ENCODE measurements at places on chromosomes 12 and 14.

DNA sequence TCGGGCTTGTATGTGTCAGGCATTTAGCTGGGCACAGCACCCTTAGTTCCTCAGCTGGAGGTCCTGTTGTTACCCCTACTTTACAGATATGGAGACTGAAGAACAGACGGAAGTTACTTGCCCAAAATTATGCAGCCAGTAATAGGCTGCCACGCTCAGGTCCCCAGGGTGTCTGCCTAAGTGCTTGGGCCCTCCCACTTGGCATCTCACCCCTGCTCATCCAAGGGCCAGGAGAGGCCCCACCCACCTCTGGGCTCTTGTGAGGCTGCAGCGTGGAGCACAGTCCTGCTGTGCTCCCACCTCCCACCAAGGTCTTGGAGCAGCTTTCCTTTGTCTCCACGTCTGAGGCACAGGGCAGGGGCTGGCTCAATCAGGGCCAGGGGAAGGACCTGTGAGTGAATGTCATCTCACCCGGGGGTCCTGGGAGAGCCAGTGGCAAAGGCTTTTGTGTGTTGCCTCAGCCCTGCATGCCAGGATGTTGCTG, 64.6 kb downstream of the BEGAIN start:
- DNase-seq, result no peak

GRCh38 chr12:2335916-2336315, 283.1 kb downstream of the CACNA1C start:
- no peak for DNase-seq

DNA sequence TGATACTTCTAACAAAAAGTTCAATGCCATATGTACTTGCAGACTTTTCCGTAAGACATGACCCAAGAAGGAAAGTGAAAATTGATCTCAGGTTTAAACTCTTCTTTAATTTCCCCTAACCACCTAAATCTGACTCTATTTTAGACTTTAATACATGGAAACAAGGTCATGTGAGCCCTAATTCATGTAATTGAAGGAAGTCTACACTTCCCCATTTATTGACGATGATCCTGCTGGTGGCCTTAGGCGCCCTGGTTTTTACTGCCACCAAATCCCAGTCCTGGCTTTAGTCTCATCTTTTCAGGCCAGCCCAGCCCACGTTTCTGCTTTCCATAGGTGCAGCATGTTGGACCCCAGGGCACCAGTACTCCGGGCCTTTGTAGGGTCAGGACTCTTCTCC, 157.9 kb downstream of the PELI2 start:
- no peak for DNase-seq

- no peak for DNase-seq
Observed at GRCh38 chr12:76340680-76341435, 7.4 kb downstream of the BBS10 start.

- no peak for DNase-seq
Observed at GRCh38 chr14:95489214-95490137, 27.0 kb downstream of the SYNE3 start.

GRCh38 chr12:120144215-120144614, 27.7 kb upstream of the RAB35 start:
- no peak for DNase-seq

GRCh38 chr12:120267736-120268135, 2.2 kb upstream of the PXN start:
- no peak for DNase-seq

DNA sequence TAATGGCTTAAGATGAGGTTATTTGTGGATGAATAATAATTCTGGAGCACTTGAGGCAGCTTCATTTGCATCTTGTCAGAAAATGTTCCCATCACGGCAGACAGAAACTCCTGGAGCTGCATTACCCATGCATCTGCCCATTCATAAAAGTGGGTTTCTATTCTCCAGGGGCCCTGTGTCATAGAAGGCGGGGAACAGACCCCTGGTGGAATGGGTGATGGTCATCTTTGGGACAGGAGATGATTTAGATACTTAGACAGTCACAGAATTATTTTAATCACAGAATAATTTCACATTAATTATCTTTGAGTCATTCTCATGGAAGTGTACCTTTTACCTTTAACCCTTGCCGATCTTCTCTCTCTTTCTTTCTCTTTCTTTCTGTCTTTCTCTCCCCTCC, 980.7 kb upstream of the TMEM132C start:
- no peak for DNase-seq

GRCh38 chr12:53062977-53063707, 13.3 kb downstream of the TNS2 start:
- no peak for DNase-seq

DNA sequence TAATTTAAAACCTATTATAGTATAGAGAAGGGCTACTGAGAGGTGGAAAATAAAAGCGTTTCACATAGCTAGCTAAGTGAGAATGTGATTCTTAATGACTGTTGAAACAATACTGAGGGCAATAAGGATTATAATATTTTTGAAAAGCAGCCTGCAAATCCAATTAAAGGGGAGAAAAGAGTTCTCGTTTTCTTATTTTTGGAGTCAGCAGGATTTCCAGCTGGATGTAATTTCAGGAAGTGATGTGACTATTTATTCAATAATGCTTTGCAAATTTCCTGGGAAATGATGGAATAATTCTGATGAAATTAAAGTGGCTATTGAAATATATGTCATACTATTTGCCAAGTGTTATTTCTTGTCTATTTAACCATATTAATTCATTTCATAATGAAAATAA, 279.1 kb downstream of the AEBP2 start:
- no peak for DNase-seq

DNA sequence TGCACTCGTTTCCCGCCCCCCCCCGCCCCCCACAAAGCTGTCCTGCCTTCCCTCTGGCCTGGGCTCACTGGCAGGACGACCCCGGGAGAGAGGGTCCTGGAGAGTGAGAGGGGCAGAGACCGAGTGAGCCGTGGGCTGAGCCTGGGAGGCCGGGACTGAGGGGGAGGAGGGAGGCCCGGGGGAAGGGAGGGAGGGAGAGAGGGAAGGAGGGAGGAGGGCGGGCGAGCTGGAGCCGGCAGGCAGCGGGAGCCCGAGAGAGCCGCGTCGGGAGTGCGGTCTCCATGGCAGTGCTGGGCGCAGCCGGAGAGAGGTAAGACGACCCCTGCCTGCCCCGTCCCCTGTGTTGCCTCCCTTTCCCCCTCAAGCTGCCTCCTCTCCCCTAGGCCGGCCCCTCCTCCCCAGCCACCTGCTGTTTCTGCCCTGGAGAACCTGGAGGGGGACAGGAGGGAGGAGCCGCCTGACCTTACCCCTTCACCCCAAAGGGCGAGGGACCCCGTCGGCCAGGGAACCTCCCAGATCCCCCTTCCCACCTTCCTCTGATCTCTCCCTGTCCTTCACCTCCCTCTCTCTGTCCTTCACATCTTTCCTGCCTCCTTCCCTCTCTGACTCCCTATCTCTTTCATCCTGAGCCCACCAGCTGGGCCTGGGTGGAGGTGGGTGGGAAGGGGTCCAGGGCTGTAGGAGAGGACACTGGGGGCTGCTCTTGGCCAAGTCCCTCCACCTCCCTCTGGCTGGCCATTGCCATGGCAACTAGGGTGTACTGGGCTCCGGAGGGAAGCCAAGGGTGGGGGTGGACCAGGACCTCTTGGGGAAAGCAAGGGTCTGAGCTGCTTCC, at the start of gene GPR162:
TSS of gene GPR162 (plus strand) at position 231 of the 835 bp plus-strand sequence. CDS start 2,078 bp downstream, outside the sequence.
- DNase-seq, result peak; percentile 68

- no peak for DNase-seq
Observed at GRCh38 chr12:82174936-82175335, 183.3 kb downstream of the CCDC59 start.

DNA sequence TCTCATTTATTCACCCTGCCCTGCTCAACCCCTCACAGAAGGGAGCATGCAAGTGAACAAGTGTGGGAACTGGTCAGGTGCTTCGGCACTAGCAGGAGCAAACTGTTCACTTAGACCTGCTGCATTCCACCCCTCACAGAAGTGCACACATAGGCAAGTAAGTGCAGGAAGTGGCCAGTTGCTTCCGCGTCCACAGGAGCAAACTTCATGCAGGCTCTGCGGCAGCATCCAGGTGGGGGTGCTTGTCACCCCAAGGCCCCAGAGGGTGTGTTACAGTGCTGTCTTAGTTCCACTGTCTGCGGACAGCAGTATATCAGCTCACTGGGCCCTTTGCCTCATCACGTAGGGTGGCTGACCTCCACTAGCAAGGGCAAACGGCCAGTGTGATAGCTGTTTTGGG, 167.3 kb upstream of the AVPR1A start:
- DNase-seq, result no peak

DNA sequence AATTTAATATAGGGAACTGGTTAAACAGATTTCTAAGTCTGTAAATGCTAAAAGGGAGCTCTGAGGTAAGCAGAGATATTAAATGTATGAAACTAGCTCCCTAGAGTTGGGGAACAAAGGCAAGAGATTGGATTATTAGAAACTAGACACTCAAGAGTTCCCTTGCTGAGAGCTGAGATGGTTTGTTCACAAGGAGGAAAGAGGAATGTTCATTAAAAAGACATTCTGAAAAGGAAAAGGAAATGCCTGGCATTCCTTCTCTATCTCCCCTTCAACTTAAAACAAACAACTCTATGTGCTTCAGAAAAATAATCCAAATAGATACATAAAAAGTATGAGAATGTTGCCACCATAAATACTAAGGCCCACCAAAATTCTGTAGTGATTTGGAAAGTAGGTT, 73.7 kb downstream of the GALNT4 start:
- peak; percentile 32 for DNase-seq

- DNase-seq, result no peak
Observed at GRCh38 chr14:101237252-101237616, 324.1 kb upstream of the DIO3 start.

DNA sequence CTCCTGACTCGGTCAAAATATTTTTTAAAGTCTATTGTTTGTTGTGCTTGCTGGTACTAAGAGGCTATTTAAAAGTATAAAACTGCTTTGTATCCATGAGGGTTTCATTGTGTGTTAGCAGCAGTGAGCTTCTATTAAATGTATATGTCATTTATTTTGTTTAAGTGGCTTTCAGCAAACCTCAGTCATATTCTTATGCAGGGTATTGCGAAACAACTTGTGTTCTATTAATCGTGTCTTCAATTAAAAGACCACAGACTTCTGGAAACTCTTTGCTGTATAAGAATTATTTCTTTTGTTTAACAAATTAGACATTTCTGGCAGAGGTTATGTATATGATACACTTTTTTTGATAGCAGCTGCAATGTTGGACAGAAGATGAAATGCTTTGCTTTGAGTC, 6.5 kb downstream of the IAPP start:
- no peak for DNase-seq

- DNase-seq, result no peak
Observed at GRCh38 chr12:12987421-12987820, 12.6 kb downstream of the HEBP1 start.

DNA sequence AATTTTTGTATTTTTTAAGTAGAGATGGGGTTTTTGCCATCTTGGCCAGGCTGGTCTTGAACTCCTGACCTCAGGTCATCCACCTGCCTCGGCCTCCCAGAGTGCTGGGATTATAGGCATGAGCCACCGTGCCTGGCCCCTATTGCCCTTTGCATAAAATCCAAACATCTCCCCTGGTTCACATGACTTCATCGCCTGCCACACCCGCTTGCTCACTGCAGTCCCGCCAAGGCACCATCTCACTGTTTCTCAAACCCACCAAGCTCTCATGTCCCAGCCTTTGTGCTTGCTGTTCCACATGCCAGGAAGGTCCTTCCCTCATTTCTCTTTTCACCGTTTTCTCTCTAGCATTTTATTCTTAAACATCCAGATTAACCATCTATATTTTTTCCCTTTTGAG, 9.7 kb downstream of the RHOF start:
- no peak for DNase-seq

GRCh38 chr14:103227094-103227768, 104.0 kb downstream of the TNFAIP2 start:
- no peak for DNase-seq

DNA sequence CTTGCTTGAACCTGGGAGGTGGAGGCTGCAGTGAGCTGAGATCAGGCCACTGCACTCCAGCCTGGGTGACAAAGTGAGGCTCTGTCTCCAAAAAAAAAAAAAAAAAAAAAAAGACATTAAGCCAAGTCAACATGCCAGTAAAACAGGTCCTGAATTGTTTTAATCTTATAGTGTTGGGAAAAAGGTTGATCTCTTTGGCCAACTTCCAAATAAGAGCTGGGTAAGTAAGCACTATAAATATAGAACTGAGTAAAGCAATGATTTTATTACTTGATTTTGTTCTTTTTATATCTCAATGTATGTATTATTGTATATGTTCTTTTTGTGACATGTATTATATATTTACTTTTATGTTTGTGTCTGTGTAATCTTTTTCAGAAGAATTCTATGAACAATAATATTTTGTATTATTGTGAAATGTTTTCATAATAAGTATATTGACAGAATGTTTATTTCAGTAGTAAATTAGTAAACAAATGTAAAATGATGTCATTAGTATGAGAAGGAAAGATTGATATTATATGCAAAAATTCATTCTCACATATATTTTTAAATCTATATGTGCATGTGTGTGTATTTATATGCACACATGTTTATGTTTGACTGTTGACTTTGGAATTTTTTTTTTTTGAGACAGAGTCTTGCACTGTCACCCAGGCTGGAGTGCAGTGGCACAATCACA, 9.6 kb upstream of the AKAP6 start:
- DNase-seq, result no peak

- peak; percentile 39 for DNase-seq
Observed at GRCh38 chr12:72141381-72141780, 130.8 kb upstream of the TRHDE start.

- DNase-seq, result no peak
Observed at GRCh38 chr12:42761601-42762350, 172.2 kb upstream of the PRICKLE1 start.

DNA sequence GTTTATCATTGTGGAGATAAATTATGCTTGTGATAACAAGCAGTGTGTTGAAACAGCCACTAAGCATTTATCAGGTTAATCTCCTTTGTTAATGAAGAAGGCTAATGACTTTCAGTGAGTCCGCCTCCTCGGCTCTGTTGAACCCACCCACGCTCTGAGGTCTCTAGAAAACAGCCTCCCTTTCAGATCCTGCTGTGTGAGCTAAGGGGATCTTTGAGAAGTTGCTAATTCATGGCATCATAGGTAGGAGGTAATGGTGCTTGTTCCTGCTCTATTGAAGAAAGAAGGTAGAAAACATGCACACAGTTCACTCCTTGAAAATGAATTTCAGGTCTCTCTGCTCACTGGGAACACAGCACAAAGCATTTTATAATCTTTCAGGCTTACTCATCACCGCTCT, 483.9 kb downstream of the AACS start:
- DNase-seq, result no peak

- DNase-seq, result no peak
Observed at GRCh38 chr12:92625639-92626310, 77.0 kb upstream of the PLEKHG7 start.

DNA sequence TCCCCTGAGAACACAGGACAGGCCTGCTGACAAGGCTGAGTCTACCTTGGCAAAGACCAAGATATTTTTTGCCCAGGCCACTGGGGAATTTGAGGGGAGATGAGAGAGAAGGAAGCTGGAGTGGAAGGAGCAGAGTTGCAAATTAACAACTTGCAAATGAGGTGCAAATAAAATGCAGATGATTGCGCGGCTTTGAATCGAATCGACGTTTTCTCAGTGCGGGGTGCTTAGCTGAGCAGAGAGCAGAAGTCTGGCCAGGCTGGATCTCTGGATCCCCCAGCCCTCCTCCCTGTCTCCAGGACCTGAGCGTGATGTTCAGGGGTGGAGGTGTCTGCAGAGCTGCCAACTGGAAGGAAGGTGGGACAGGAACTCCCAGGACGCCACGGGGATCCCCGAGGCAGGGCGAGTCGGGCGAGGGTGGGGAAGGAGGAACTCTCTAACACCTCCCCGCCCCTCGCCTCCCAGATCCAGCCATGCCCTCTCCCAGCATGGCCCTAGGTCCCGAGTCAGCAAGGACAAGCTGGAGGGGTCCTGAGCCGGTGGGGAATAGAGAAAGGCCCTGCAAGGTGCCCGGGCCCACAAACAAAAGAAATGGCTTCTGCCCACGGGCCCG, 527 bp upstream of the CARMIL3 start:
- DNase-seq, result no peak

GRCh38 chr14:101301011-101301410, 260.3 kb upstream of the DIO3 start:
- DNase-seq, result no peak

Measured in ACHN (cell line).